ENCODE measurements at places on chromosomes 7 and 10.

- DNase-seq = no peak
Observed at GRCh38 chr7:5445981-5446594, 22.5 kb upstream of the TNRC18 start.

DNA sequence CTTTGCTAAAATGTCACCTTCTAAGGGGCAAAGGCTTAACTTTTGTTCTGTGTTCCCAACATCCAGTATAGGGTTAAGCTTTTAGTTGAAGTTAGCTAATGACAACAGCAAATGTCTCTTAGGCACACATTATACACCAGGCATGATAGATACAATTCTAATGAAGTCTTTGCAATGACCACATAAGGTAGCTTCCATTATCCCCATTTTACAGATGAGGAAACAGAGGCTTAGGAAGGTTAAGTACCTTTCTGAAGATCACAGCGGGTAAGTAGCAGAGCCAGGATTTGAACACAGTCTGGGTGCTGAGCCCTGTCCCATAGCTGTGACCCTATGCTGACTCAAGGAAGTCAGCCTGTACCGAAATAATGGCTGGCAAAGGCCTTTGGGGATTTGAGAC lies 1.9 kb downstream of the BUD31 start:
- DNase-seq = no peak

DNA sequence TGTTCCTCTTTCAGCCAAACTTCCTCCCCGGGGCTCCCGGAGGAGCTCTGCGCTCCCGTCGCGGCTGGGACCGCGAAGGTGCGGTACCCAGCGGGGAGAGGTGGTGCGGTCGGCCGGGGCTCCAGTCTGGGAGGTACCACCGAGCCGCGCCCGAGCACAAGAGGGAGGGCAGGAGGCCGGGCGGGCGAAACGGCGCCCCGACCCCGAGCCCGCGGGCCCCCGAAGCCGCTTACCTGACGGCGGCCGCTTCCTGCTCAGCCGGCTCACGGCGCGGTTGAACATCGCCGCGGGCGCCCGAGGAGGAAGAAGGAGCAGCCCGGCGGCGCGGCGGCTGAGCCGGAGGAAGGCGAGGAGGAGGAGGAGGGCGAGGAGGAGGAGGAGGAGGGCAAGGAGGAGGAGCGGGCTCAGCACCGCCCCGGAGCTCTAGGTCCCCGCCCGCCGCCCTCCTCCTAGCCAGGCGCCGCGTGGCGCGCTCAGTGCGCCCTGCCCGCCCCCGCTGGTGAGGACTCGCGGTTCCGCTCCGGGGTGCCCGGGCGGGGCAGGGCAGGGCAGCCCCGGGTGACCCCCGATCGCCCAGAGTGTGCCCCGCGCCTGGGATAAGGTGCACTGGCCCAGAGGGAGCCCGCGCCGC lies at the start of gene RGS10:
TSS of gene RGS10 (minus strand) at position 363 of the 631 bp plus-strand sequence. CDS start at position 282, 81 bp downstream.
- no peak for DNase-seq

- no peak for DNase-seq
Observed at GRCh38 chr7:42332605-42333222, 95.7 kb upstream of the GLI3 start.

DNA sequence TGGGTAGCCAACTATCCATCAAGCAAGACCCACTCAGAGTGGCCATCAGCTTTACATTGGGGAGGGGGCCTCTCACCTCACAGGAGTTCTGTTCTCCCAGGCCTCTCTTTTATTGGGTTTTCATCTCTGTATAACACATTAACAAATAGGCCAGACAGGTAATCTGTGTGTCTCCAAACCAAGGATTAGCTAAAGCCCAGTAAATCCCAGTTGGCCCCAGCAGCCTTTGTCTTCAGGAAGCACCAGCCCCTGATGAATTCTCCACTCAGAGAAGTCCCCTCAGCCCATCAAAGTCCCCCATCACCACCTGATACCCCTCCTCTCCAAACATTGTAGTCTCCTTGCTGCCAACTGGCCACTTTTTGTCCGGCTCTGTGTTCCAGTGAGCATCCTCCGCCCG lies 16.9 kb upstream of the SLF2 start:
- no peak for DNase-seq

GRCh38 chr10:110334061-110334656 lies 29.4 kb upstream of the SMNDC1 start:
- DNase-seq = no peak
